Mucosa of descending colon (tissue), 3 donors: ENCODE measurements at places on chromosomes 16 and 17. TPM values are rescaled to one million over a fixed set of nuclear protein-coding genes. Genes with fewer than 3 reads are reported as not detected.

Gene ZSCAN10
- total RNA-seq = not detected

DNA sequence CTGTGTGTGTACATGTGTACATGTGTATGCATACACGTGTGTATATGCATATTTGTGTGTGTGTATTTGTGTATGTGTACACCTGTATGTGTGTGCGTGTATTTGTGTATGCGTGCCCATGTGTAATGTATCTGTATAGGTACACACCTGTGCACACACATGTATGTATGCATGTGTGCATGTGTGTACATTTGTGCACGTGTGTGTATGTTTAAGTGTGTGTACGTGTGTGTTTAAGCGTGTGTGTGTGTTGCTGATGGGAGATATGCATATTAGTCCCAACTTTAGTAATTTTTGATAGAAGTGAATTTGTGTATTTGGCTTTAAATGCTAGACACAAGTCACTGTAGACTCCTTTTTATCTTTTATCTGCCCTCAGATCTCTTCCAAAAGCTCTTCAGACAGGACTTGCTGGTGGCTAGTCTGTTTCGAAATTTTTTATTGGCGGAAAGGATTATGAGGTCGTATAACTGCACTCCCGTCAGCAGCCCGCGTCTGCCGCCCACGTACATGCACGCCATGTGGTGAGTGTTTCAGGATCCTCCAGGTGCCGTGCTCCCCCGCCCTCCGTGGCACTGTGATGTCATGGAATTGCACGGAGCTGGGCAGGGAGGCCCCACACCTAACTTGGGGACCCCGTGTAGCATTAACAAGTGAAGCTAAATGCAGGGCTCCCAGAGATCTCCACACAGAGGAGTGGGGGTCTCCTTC is 168.8 kb upstream of the CHMP6 start:
- no peak for DNase-seq

DNA sequence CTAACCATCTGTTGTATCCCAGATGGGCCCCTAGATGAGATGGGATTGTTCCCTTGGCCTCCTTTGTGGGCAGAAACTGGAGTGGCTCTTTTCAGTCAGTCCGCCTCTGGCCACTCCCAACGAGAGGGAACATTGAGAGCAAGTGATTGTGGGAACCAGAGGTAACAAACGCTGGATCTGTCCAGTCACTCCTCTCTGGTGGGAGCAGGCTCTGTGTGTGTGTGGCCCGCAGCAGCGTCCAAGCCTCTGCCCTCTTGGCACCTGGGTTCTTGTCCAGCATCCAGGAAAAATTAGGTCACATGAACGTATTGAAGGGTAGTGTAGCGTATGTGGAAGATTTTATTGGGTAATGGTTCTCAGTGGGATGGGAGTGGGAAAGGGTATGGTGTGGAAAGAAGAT is 101.9 kb upstream of the COX10 start:
- DNase-seq = no peak

GRCh38 chr17:40900809-40901356 is 15.8 kb upstream of the KRT20 start:
- DNase-seq = no peak

Gene DLG4
- total RNA-seq = 34.5 TPM

Gene CDR2L
- total RNA-seq = 3.1 TPM

Gene SRCIN1
- 2.3 TPM for total RNA-seq

DNA sequence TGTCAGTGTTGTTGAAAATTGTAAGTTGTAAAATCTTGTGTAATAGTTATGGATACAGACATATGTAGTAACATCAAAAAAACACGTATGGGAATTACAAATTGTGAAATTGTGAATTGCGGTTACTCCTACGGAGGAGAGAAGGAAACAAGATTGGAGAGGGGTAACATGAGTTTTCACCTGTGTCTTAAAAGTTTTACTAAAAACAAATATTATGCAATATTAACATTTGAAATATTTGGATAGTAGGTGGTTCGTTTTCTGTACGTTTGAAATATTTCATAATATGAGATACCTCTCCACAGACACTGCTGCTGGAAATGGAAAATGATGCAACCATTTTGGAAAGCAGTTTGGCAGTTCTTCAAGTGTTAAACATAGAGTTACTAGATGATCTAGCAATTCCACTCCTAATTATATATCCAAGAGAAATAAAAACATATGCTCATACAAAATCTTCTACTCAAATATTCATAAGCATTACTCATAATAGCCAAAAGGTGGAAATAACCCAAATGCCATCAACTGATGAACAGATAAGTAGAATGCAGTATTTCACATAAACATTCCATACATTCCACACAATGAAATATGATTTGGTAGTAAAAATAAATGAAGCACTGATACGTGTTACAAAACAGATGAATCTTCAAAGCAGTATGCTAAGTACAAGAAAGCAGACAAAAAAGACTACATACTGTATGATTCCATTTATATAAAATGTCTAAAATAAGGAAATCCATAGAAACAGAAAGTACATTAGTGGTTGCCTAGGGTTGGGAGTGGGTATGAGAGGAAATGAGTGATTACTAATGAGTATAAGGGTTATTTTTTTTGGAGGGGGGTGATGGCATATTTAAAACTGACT is 40.7 kb upstream of the ABCA10 start:
- DNase-seq = no peak

Gene IRX3
- 0.44 TPM for total RNA-seq

- no peak for DNase-seq
Measured at GRCh38 chr16:67666032-67666551, 458 bp downstream of the ENKD1 start.

GRCh38 chr17:54864636-54865356 is 35.9 kb upstream of the TOM1L1 start:
- DNase-seq = no peak

DNA sequence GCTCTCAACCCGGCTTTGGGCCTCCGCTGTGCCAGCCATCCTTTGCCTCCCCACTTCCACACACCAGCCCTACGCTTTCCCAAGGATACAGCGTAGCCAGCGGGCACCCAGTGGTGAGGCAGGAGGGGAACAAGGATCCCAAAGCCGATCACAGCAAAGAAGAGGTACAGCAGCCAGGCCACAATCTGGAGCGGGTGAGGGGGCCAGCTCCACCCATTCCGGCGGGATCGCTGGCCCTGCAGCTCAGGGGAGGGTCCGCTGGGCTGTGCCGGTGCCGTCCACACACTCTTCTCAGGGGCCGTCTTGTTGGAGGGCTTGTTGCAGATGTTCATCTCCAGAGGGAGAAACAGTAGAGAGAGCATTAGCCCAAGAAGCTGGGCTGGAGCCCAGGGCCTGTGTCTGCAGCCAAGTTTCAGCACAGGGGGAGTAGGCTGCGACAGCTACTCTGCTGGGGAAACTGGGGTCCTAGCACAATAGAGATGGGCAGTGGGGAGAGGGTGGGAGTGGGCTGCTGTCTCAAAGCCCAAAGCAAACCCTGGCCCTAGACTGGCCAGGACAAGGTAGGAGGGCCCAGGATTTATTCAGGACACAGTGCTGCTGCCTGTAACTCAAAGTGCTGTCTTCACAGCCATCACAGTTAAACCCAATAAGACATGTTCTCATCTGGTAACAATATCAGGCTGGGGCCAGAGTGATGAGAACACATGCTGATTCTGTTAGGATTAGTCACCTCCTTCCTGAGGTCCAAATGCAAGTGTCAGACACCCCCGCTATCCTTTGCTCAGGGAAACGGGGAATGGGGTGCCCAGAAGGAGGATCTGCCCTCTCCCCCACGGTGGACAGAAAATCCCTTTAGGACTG is 9.9 kb downstream of the ZDHHC1 start:
- peak; percentile 48 for DNase-seq

GRCh38 chr17:45307290-45308015 is 9.4 kb downstream of the MAP3K14 start:
- DNase-seq = peak; percentile 62

Gene PRDM7
- not detected for total RNA-seq

GRCh38 chr17:60901806-60902205 is 224.2 kb downstream of the BCAS3 start:
- no peak for DNase-seq

- no peak for DNase-seq
Measured at GRCh38 chr16:31874366-31875111, 932 bp downstream of the ZNF267 start.

GRCh38 chr16:8919089-8919933 is 37.2 kb downstream of the LITAFD start:
- DNase-seq = no peak

DNA sequence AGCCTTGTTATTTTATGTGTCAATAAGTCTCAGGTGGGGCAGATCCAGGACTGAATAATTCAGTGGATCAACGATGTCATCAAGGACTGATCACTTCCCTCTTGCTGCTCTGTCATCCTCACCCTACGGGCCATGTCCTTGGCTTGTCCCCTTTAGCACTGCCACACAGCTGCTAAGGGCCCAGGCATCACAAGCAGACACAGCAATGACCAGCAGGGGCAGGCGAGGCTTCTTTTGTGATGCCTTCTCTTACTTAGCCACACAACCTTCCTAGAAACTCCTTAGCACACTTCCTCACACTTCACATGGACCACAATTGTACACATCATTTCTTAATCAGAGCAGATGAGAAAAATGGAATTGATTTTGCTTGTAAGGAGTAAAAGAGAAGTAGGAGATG is 356.3 kb upstream of the SOX9 start:
- DNase-seq = peak; percentile 45

GRCh38 chr17:58207451-58207850 is 11.6 kb downstream of the MKS1 start:
- DNase-seq = no peak

DNA sequence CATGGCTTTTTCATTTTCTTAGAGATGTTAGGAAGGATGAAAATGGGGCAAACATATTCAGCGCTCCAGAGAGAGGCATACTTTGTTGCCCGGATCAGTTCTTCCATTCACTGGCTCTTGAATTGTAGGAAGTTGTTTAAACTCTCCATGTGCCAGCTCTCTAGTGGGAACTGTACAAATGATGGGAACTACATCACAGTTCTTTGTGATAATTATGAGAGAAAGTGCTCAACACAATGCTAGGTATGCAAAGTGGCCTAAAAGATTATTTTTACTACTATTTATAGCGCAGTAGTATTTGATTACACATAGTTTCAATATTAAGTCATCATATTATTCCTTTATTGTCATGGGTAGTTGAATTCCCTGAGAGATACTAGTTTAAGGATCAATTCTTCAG is 268.5 kb downstream of the RBFOX1 start:
- DNase-seq = no peak

DNA sequence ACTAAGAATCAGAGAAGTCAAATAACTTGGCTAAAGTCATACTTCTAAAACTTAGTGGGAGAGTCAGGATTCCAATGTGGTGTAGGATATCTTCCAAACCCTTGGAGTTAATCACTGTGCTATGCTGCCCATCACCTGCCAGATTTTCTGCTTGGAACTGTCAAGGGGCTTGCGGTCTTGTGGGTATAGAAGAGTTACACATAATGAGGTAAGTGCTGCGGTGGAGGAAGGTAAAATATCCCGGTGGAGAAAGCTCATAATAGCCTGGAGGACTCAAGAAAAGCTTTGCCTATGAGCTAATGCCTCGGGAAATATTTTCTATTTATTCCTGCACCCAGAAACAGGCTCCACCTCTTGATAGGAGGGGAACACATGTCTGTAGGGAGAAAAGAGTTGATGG is 195.6 kb downstream of the UTP18 start:
- DNase-seq = no peak

Gene SP6
- 11.6 TPM for total RNA-seq

GRCh38 chr16:68519225-68519745 is 19.8 kb upstream of the ZFP90 start:
- no peak for DNase-seq
